T-cell (primary cell): ENCODE measurements at places on chromosomes 6 and 20. TPM values are rescaled to one million over a fixed set of nuclear protein-coding genes. Genes with fewer than 3 reads are reported as not detected.

- no peak overlapping the region for H3K4me3 ChIP-seq
- H3K27ac ChIP-seq, result peak overlapping the region; percentile 34
- DNase-seq, result no peak
Measured at GRCh38 chr20:49595811-49596561, 28.0 kb upstream of the PTGIS start.

DNA sequence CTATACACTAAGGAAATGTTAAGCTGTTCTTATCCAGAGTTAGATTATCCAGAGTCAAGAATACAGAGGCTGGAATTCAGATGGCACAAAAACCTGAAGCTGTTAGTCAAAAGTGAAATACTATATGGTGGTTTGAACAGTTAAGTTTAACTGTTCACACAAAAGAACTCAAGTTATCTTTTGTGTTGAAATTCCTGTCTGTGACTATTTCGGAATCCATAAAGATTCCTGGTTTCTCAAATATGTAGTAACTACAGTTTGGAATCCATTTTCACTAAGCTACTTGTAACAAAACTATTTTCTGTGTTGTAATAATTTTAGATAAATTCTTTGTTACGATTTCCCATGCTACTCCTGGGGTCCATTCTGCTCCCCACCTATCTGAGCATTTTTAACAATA, 24.5 kb downstream of the FIG4 start:
- no peaks in the 10 kb centered on the region for H3K27me3 ChIP-seq
- H3K27ac ChIP-seq, result no peak overlapping the region
- no peak for DNase-seq
- H3K4me3 ChIP-seq, result no peak overlapping the region
- peaks cover 10% of the 10 kb centered on the region for H3K36me3 ChIP-seq
- no peaks in the 10 kb centered on the region for H3K4me1 ChIP-seq

DNA sequence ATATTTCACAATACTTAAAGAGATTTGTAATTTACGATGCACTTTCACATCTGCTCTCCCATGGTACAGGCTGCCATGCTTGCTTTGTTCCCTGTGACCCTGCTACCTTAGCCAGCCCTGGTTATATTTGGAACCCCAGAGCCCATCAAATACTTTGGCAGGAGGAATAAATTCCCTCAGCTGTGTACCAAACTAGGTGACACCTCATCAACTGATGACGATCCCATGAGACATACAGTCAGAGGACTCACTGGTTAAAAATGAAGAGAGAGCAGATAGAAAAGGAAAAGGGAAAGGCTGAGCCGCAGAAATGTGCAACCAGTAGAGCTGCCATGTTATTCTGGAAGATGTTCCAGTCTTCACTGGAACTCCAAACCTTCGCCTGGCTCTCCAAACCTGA, 120.0 kb downstream of the SIM1 start:
- no peak overlapping the region for H3K4me3 ChIP-seq
- H3K36me3 ChIP-seq, result no peaks in the 10 kb centered on the region
- H3K4me1 ChIP-seq, result no peaks in the 10 kb centered on the region
- DNase-seq, result no peak

FOXQ1 gene
- total RNA-seq, result not detected

TFAP2D gene
- not detected for total RNA-seq

GRCh38 chr6:130426066-130426721, 60.4 kb downstream of the TMEM200A start:
- no peak for DNase-seq
- H3K27me3 ChIP-seq, result no peaks in the 10 kb centered on the region
- H3K36me3 ChIP-seq, result no peaks in the 10 kb centered on the region
- no peak overlapping the region for H3K4me3 ChIP-seq

- no peaks in the 10 kb centered on the region for H3K36me3 ChIP-seq
- DNase-seq, result no peak
- H3K4me1 ChIP-seq, result peaks cover 18% of the 10 kb centered on the region
- H3K27me3 ChIP-seq, result no peaks in the 10 kb centered on the region
- no peak overlapping the region for H3K27ac ChIP-seq
- no peak overlapping the region for H3K4me3 ChIP-seq
Measured at GRCh38 chr6:149055195-149055899, 262.2 kb upstream of the TAB2 start.

OOEP gene
- 0.93 TPM for total RNA-seq

HFE gene
- 2.4 TPM for total RNA-seq

GABRR1 gene
- not detected for total RNA-seq

- peaks cover 6% of the 10 kb centered on the region for H3K4me1 ChIP-seq
- H3K27ac ChIP-seq, result no peak overlapping the region
- H3K27me3 ChIP-seq, result no peaks in the 10 kb centered on the region
- H3K36me3 ChIP-seq, result no peaks in the 10 kb centered on the region
- no peak overlapping the region for H3K4me3 ChIP-seq
- DNase-seq, result no peak
Measured at GRCh38 chr6:157481189-157481864, 100.3 kb downstream of the ZDHHC14 start.

DNA sequence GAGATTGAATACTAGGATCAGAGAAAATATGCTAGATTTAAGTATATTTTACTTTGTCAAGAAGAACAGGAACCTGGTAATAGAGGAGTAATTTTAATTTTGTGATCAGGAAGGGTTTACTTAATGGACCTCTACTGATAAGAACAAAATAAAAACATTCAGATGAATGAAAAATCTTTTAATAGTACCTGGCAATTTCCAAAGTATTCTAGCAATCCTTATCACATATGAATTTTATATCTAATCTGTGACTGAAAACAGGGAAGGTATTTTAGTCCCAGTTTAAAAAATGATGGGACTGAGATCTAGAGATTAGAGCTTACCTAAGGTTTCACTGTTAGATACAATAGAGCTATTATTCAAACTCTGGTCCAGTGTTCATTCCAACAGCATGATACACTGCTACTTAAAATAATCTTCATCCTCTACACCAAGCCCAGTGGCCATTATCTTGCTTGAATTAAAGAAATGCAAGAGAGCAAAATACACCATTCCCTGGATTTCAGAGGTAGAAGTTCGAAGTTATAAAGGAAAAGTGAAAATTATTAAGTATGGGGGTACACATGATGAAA, 13.5 kb downstream of the SLC17A5 start:
- no peak overlapping the region for H3K27ac ChIP-seq
- DNase-seq, result no peak

DNA sequence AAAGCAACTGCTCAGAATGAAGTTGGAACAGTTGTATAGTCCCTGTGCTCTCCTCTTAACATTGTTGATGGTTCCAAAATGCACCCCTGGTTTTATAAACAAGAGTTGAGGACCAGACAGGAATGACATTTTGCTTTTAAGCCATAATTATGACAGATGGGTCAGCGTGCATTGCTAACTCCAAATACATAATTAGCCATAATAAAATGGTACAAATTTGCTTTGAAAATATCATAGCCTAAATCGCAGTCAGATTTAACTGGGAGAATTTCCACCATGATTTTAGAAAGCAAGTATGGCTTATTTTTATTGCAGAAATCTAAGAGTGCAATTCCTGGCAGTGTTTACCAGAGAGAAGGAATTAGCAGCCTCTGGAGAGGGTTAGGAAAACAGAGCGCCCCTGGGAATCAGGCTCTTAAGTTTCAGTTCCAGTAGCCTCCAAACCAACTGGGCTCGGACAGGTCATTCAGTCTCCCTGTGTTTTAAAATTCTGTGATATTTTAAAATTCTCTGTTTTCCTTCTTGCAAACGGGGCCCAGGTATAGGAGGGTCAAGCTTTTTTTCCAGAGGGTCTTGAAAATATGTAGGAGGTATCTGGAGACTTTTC, 302.3 kb downstream of the TBC1D7 start:
- no peaks in the 10 kb centered on the region for H3K36me3 ChIP-seq
- H3K4me1 ChIP-seq, result no peaks in the 10 kb centered on the region
- DNase-seq, result no peak
- no peak overlapping the region for H3K4me3 ChIP-seq
- no peak overlapping the region for H3K27ac ChIP-seq

- no peak overlapping the region for H3K27ac ChIP-seq
- no peak for DNase-seq
- peaks cover 24% of the 10 kb centered on the region for H3K36me3 ChIP-seq
Measured at GRCh38 chr6:154783229-154783628, 50.0 kb downstream of the SCAF8 start.

DNA sequence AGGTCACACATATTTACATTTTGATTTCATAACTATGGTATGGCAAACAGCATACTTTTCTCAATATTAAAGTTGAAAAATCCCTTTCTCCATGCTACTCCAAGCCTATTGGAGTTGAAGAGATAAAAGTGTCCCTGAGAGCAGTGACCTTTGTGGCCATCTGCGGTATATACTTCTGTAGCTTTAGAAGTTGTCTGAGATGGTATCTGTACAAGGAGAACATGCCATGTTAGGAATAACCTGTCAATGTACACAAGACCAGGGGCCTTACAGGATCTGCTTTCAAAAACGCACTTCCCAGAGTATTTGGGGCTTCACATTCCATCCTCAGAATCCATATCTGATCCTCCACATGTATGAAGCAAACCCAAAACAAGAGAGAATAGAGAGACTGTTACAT, 226.7 kb downstream of the MEI4 start:
- no peaks in the 10 kb centered on the region for H3K36me3 ChIP-seq
- H3K27ac ChIP-seq, result no peak overlapping the region
- H3K4me3 ChIP-seq, result no peak overlapping the region
- no peaks in the 10 kb centered on the region for H3K27me3 ChIP-seq
- no peak for DNase-seq

DNA sequence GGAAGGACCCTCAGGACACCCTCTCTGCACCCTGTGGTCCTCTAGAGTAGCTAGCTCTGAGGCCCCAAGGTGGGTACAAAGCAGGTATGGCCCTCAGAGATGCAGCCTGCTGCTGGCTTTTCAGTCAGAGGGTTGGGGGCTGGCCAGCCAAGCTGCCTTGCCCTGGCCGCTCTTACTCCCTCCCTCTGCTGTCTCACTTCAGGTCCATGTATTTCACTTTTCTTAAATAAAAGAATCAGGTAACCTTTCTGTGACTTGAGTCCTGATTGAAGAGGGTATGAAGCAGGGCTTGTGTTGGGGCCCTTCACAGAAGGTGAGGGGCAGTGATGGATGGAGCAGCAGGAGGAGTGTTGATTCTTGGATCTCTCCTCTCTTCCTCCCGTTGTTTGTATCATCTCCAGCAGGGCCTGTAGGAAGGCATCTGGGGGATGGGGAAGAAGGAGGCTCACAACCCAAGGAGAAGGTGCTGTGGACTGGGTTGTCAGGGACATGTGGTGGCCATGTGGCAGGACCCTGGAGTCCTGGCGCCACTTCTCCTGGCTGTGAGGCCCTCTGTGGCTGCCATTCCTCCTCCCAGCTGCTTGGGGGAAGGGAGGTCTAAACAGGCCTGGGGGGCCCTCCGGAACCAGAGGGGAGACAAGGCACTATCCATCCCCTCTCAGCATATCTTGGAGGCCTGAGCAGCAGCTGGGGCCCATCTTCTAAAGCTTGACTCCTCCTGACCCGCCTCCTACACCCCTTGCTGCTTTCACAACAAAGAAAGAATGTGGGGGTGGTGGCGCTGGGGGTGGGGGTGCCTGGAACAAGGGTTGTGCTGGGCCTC, 1.1 kb upstream of the PTK7 start:
- peaks cover 38% of the 10 kb centered on the region for H3K27me3 ChIP-seq
- no peak for DNase-seq
- H3K4me1 ChIP-seq, result no peaks in the 10 kb centered on the region
- peaks cover 8% of the 10 kb centered on the region for H3K36me3 ChIP-seq
- no peak overlapping the region for H3K4me3 ChIP-seq

DNA sequence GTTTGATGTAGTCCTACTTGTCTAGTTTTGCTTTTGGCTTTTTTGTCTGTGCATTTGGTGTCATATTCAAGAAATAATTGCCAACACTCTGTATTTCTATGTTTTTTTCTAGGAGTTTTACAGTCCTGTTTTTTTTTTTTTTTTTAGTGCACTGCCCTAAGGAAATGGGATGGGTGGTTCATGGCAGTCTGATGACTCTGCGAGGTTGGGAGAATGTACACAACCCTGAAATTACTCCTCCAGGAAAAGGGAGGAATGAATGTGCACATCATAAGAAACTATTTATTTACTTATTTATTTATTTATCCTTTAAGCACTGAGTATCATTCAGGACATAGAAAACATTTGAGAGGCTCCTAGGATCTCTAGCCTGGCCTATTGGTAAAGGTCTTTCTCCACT, 15.2 kb upstream of the SLC17A5 start:
- peaks cover 7% of the 10 kb centered on the region for H3K27me3 ChIP-seq
- DNase-seq, result no peak
- no peaks in the 10 kb centered on the region for H3K36me3 ChIP-seq
- H3K4me3 ChIP-seq, result no peak overlapping the region

EPB41L1 gene
- total RNA-seq, result 0.19 TPM

GRCh38 chr6:56851074-56851473, 103.8 kb upstream of the BEND6 start:
- no peak overlapping the region for H3K27ac ChIP-seq
- peaks cover 11% of the 10 kb centered on the region for H3K4me1 ChIP-seq
- no peak for DNase-seq

KCNK5 gene
- total RNA-seq, result 0.93 TPM

DNA sequence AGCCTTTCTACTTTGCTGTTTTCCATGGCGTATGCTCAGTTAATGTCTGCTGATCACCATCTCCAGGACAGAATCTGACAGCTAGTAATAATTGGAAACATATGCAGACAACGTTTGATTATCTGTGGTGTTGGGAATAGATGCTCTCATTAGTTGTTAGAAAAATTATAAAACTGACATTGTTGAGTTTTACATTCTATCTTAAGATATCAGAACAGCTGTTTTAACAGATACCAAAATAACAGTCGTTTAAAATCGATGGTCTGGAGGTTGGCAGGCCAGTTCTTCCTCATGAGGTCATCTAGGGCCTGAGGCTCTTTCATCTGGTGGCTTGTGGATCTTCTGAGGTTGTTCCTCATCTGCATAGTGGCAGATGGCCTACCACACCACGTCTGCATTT, 137.6 kb downstream of the AIG1 start:
- H3K4me1 ChIP-seq, result no peaks in the 10 kb centered on the region
- H3K27me3 ChIP-seq, result no peaks in the 10 kb centered on the region
- no peak for DNase-seq
- no peaks in the 10 kb centered on the region for H3K36me3 ChIP-seq

EPPIN gene
- total RNA-seq, result not detected

DNA sequence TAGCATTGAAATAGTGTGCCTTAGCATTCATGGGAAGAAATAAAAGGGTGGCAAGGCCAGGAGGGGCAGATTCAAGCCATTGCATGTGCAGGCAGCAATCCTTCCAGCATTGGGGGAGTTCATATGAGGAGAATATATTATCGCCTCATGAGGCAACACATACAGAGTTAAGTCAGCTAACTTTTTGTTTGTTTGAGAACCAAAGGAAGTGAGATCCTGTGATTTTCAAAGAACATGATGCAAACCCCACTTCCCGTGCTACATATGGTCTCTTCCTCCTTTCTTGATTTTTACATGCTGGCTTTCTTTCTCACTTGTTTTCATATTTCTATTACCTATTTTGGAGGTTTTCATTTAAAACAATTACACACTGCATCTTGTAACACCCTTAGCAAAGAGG, 579.7 kb upstream of the ARID1B start:
- H3K27me3 ChIP-seq, result no peaks in the 10 kb centered on the region
- H3K36me3 ChIP-seq, result no peaks in the 10 kb centered on the region
- no peak overlapping the region for H3K4me3 ChIP-seq
- no peak overlapping the region for H3K27ac ChIP-seq
- H3K4me1 ChIP-seq, result peaks cover 2% of the 10 kb centered on the region

FOXS1 gene
- total RNA-seq, result not detected
